ENCODE measurements at places on chromosomes 3 and 15. TPM values are rescaled to one million over a fixed set of nuclear protein-coding genes. Genes with fewer than 3 reads are reported as not detected.

DNA sequence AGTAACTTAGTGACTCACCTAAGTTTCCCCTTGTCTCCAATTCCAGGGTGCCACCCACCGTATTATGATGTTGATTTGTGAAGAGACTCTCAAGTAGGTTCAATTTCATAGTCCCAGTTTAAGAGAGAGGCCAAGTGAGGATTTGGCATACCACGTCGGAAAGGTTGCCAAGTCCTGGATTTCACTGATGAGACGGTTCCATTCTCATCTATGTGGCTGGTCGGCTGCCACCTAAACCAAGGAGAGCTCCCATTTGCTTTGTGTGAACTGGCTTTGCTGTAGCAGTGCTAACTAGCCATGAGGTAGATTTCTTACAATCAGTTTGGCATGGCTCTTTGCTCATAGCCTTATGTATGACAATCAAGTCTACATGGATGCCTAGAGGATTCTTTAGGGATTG is 653.6 kb downstream of the NLGN1 start:
- no peak for DNase-seq

The KNG1 gene
- not detected for total RNA-seq

- no peak for DNase-seq
Observed at GRCh38 chr15:75063889-75064288, 40.5 kb downstream of the PPCDC start.

DNA sequence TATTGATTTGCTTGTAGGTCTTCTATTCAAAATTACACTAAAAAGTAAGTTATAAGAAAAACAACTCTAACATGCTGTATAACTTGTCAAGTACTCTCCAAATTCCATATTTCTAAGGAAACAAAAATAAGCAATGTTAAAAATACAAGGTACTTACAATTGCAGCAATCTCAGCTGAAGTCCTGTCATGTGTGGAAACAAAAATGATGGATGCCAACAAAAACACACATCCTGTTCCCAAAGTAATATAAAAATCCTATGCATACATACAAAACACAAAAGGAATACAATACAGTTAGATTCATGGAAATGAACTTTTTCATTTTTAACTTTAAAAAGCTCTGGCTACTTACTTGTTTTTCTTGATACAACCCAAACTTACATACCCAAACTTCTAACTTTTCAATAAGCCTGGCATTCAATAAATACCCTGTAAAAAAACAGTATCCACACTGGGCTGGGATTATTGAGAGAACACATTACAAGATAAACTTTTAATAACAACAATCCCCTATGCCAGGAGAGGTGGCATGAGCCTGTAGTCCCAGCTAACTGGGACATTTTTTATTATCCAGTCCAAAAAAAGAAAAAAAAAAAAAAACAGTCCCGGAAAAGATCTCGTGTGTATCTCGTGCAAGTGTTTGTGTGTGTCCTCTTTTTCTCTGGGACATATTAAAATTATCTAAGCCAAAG is 14.7 kb downstream of the CMTM6 start:
- no peak for DNase-seq

GRCh38 chr3:160400702-160401150 is 1.3 kb downstream of the SMC4 start:
- DNase-seq: peak; percentile 22

The ATP13A4 gene
- 7.1 TPM for total RNA-seq

The PLA2G4D gene
- not detected for total RNA-seq

The CKMT1A gene
- not detected for total RNA-seq

GRCh38 chr3:143831208-143831607 is 17.1 kb downstream of the SLC9A9 start:
- no peak for DNase-seq

The GOLGA6L7 gene
- total RNA-seq: not detected

DNA sequence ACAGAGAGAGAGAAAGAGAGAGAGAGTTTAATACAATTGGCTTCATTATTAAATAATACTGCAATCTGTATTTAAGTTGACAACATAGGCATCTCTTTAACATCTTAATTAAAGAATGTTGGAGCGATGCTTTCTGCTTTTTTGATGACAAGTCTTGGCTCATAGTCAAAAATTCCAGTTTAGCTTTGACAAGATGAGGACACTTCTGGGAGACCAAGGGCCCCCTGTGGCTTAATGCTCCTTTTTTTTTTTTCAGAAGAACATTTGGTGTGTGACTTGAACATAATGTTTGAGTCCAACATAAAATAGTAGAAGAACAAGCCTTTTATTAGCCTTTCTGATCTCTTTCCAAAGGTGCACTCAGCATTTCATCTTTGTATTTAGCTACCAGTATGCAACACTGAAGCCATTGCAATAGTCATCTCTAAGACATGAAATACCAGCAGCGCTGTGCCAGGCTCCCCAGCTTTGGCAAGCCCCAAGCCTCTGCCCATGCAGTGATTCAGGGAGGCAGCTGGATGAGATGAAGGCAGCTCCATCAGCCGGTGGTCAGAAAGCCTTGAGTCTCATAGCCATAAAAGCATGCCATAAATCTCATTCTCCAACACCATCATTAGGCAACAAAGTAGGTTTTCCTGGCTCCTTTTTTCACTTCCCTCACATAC is 349.4 kb upstream of the SEMA6D start:
- DNase-seq: no peak

DNA sequence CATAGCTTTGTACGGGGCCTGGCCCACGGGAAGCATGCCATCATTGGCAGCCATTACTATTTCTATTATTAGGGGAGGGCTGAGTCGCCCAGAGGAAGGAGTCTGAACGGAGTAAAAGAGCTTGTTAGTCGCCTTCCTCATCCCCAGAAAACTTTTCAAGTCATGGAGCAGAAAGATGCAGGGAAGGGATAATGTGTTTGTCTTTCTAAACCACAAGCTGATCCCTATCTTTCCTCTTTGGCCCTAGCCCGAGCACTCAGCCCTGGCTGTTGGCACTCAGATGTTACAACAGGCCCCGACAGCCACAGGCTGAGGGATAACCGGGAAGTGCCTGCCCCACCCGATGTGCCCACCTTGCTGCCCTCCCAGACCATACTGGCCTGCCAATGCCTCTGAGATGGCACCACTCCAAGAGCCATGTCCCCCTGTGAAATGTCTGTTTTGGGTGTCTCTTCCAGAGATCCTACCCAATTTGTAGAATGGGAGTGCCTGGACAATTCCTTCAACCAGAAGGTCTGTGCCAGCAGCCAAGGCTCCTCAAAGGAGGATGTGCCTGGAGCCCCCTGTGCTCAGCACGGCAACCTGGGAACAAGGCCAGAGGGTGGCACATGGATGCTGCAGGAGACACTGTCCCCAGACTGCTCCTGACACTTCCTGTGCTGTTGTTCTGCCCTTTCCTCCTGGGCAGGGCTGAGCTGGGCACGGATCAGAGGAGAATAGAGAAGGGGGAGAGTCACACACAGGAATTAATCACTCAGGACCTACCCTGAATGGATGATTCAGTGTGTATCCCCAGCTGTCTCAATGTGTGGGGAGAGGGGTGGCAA is 10.8 kb downstream of the PAK6 start:
- no peak for DNase-seq

DNA sequence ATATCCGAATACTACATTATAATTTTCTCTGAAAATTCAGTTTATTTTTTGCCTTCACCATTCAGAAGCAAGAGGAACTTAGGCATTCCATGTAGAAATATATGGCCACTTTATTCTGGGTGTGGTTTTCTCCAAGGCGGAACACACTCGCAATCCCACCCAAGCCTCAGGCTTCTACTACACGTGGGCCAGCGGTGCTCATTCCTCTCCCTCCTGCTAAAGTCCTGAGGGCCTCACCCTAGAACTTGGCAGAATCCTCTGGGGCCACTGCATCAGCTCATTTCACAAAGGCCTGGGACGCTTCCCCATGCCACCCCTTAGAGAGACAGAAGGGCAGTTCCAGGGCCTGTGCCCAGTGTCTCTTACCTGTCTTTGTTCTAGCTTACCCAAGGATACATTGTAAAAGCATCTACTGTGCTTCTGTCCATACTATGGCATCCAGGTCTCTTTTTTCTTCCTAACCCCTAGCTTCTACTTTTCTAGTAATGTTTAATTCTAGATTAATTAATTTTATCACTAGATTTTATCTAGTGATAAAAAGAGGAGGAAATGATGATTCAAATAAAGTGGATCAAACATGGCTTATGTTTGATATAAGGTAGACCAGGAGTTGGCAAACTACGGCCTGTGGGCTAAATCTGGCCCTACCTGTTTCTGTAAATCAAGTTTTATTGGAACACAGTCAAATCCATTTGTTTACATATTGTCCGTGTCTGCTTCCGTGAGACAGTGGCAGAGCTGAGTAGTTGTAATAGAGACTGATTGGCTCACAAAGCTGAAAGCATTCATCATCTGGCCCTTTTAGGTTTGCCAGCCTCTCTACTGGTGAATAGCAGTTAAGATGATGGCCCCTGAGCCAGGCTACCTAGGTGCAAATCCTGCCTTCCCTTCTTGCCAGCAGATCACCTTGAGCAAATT is 29.8 kb downstream of the LARS2 start:
- no peak for DNase-seq

DNA sequence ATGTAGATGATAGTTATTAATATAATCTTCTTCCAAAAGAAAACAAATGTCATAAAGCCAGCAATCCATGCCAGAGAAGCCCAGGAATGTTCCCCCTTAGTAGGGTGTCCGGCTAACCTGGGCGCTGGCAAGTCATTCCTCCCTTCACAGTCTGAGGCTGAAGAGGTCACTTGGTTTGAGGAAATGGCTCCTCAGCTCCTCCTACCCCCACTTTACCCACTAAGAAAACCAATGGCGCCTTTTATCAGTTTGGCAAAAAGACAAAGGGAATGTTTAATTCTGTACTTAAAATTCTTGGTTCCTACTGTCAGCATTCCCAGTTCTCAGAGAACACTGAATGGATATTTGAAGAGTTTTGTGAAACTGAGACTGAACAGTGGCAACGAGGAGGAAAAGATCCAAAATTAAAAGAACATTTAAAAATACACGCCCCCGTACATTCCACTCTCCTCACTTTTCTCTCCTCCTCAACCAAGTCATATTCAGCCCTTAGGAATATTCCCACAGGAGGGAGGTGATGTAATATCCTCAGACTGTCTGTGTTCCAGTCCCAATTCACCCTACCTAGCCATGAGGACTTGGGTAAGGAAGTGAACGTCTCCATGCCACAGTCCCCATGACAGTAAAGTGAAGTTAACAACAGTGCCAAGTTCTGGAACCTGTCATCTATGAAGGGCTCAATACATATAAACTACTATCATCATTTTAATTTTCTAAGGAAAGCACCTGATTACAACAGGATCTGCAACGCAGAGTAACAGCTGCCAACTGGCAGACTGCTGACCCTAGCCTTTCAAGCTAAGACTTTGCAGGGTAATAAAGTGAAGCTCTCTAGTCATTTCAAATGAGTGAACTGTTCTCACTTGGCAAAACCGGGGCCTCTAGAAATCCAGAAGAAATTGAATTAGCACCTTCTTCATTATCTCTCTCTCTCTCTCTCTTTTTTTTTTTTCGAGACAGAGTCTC is 234.5 kb upstream of the ICE2 start:
- DNase-seq: no peak

DNA sequence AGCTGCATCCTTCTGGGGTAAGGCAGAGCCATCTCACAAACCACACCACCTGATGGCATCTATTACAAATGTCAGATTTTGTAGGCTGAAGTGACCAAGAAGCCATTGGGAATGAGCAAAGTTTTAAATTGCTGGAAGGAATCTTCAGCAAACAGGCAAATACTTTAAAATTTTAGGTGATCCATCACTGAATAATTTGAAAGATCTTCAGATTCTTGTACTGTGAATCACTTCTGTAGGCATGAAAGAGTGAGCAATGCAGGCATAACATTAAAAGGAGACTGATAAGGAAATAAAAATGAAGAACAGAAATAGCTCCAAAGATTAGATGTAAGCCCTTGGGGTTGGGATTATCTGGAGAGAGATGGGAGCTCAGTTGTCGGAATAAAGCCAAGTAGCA is 36.0 kb upstream of the ALDH1L1 start:
- DNase-seq: no peak

The THOC7 gene
- 52.2 TPM for total RNA-seq

GRCh38 chr3:51698209-51698608 is 8.7 kb upstream of the GRM2 start:
- no peak for DNase-seq

GRCh38 chr3:58161435-58162398 is 49.1 kb downstream of the DNASE1L3 start:
- DNase-seq: no peak

GRCh38 chr15:72198356-72199204 is 993 bp upstream of the GRAMD2A start:
- no peak for DNase-seq

GRCh38 chr3:64915778-64916177 is 228.0 kb upstream of the ADAMTS9 start:
- no peak for DNase-seq

The MSL2 gene
- 100 TPM for total RNA-seq

GRCh38 chr15:51368751-51369450 is 27.4 kb downstream of the GLDN start:
- no peak for DNase-seq

DNA sequence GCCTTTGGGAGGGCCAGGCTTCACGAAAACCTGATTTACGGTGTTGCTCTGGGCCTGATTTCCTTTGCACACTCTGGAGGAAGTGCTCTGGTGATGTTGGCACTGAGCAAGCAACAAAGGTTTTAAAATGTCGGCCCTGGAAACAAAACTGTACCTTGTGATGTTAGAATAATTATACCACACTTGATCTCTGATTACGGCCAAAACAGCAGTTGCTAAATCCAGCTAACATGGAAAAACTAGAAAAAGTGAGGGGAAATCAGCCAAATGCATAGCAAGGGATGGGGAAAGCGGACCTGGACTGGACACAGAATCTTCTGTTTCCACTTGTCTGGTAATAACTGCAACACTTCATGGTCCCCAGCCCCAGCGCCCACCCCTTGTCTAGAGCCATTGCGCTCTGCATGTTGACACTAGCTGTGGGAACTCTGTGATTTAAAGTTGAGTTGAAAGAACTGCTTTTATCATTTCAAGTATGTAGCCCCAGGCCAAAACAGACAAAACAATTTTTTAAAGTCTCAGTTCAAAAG is 120.1 kb downstream of the VGLL4 start:
- no peak for DNase-seq

The C3orf22 gene
- not detected for total RNA-seq

DNA sequence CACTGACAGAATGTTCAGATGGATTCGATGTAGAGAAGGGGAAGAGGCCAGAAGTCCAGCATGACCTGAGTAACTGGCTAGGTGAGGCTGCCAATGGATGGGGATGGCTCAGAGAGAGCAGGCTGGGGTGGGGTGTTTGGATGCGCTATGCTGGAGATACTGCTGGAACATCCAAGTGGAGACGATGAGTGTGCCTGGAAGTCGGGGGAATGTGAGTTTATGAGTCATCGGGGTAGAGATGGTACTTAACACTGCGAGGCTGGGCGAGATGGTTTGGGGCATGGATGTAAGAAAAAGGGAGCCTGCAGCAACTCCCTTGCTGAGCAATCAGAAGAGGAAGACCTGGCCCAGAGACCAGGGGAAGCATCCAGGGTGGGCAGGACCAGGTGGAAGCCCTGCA is 180.7 kb downstream of the SLCO3A1 start:
- DNase-seq: no peak

- no peak for DNase-seq
Observed at GRCh38 chr3:54882129-54882833, 45.6 kb downstream of the LRTM1 start.

GRCh38 chr3:94303897-94304296 is 241.0 kb downstream of the NSUN3 start:
- DNase-seq: no peak

- no peak for DNase-seq
Observed at GRCh38 chr3:99624496-99625236, 13.7 kb upstream of the COL8A1 start.

The SPESP1 gene
- total RNA-seq: 0.60 TPM

The CHL1 gene
- 0.33 TPM for total RNA-seq

The PAQR5 gene
- not detected for total RNA-seq

The SMAD3 gene
- 55.4 TPM for total RNA-seq

- no peak for DNase-seq
Observed at GRCh38 chr3:36693670-36694069, 70.7 kb downstream of the DCLK3 start.
